Glutamatergic neuron (in vitro differentiated cells): ENCODE measurements at places on chromosomes 1 and 21.

DNA sequence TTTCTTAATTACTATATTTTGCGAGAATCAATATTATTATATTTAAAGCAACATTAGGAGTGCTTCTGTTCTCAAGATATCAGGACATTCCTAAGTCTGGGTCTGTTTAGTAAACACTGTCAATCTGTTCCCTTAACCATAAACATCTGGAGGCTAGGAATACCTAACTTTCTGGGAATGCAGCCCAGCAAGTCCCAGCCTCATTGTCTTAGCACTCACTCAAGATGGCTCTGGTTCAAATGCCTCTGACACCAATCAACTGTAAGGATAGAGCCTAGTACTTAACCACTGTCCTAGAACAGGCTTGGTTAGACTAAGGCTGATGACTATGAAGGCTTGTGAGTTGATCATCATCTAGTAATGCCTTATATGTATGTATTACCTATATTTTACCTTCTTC lies 61.5 kb downstream of the TNN start:
- DNase-seq: no peak

DNA sequence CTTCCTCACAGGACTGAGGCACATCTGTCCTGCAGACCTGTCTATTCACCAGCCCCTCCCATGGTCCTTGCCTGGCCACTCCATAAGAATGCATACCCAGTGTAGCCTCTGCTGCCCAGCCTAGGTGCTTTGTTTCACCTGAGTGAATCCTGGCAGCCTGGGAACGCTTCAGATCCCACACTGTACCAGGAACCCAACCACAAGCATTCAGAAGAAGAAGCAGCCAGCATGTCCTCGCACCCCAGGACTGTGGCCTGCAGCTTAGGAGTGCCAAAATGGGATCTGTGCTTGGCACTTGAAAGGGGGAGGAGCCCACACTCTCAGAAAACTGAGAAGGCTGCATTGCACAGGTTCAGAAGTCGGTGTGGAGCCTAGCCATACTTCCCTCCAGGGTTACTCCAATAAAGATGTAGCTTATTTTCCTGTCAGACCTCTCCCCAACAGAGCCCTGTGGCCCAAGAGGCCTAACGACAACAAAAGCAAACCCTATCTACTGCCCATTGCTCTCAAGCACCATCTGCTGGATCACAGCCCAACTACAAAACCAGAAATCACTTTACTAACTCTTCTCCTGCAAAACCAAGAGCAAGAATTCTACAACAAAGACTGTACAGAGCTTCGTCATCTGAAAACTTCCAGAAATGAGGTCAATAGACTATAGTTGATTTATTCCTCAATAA lies 923.1 kb upstream of the NEGR1 start:
- no peak for DNase-seq

- no peak for DNase-seq
These were observed 63.7 kb upstream of the IGSF5 start for GRCh38 chr21:39681257-39681656.

DNA sequence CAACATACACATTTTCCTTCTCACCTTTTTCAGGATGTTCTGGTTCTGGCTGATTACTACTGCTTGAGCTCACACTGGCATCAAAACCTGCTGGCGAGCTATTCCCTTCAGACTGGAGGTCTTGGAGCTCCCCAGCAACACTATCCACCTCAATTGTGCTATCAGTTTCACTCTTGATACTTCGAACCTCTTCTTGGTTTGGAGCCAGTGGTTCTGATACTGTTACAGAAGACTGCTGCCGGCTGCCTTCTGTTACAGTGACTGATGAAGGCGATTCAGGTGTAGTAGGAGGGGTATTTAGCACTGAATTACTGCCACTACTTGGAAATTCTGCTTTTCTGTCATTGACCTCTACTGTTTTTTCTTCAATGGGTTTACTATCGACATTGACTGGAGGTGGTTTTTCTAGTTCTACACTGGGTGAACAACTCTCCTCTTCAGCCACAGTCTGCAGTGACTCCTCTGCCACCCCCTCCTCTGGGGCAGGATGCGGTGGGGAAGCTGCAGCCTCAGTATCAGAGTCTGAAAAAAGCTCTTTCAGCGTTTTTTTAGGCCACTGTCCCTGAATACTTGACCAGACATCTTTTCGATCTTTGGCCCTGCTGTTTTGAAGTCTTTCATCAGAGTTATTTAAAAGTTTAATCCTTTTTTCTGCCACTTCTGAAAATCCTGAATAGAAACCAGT lies 20.7 kb upstream of the RBM34 start:
- no peak for DNase-seq

DNA sequence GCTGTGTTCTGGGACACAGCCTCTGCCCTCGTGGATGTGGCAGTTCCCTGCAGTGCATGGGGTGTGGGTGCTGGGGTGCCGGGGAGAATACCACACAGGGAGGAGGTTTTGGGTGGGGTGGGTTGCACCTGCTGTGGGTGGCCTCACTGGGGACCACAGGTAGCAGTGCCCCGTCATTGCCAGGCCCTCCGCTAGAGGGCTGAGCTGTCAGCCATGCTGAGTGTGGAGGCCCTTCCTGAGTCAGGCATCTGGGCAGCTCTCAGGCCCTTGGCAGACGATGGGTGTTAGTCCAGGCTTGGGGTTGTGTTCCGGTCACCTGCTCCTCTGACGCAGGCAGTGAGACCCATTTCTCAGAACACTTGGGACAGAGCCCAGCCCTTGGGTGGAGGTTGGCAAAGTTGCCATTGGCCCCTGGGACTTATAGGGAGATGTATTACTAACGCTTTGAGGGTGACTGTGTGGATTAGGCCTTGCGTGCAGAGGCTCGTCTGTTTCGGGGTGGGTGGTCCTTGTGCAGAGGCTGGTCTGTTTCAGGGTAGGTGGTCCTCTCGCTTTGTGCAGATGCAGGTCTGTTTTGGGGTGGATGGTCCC lies 23.9 kb downstream of the PCNT start:
- no peak for DNase-seq

- no peak for DNase-seq
These were observed 10.6 kb downstream of the PTPRC start for GRCh38 chr1:198649232-198649967.

- no peak for DNase-seq
These were observed 6.3 kb upstream of the VSIG8 start for GRCh38 chr1:159868766-159869165.

DNA sequence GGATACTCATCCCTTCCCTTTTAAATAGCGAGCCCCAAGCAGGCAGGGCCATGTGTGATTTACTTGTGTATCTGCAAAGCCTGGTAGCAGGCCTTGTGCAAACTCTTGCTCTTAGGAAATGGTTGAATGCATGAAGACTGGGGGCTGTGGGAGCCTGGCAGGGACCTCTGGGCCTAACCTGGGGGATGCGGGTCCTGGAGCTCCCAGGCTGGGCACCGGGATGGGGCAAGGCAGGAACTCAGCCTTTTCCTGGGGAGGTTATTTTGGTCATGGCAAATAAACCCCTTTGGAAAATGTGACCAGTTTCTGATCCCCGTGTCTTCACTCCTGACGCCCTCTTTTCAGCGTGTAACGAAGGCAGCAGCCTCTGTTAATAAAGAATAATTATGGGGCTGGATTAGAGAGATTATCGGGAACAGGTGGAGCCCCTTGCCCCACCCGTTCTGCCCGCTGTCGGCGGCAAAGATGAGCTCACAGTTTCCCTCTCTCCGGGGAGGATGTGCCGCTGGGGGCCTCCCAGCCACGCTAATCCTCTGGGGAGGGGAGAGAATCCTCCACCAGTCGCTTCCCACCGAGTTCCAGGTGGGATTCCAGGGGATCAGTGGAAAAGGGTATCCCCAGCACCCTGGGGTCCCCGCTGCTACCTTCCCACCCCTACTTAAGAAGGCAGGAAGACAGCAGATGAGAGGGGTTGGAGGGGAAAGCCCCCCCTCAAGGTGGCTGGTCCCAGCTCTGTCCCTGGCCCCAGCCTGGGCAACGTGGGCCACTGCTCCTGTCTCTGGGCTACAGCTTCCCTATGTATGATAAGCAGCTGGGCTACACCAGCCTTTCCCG lies 69.7 kb upstream of the WNT4 start:
- no peak for DNase-seq

GRCh38 chr1:203754455-203754864 lies 10.5 kb upstream of the LAX1 start:
- DNase-seq: no peak

GRCh38 chr1:54171016-54171415 lies 18.2 kb upstream of the CDCP2 start:
- DNase-seq: no peak

DNA sequence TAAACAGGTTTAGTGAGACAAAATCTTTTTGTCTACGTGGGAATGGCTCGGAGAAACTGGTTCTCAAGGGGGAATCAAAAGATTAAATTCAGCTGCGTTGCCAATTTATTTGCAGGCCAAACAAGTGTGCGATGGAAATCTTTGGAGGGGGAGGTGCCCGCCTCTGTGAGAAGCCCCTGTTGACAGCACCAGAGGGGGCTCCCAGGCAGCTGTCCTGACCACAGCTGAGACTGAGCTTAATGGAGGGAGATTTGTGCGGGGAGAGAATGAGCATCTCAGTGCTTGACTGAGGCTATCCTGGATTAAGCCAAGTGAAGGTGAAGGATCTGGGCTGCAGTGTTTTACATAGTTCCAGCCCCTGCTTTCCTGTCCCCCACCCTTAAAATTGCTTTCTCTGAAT lies 169.7 kb downstream of the ATG4C start:
- DNase-seq: no peak

DNA sequence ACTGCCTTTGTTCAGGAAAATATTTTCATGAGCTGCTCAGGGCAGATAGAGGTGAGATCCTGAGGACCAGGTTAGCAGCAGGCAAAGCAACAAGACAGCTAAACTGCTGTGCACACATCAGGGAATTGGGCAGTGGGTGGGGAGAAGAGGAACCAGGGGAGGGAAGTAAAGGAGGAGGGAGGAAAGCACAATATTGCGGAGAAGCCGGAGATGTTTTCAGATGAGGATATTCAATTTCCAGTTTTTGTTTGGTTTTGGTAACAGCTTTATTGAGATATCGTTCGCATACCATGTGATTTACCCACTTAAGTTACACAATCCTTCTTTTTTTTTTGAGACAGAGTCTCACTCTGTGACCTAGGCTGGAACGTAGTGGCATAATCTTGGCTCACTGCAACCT lies 34.5 kb downstream of the EPHA10 start:
- no peak for DNase-seq
